ENCODE measurements at places on chromosomes 7 and 10.

DNA sequence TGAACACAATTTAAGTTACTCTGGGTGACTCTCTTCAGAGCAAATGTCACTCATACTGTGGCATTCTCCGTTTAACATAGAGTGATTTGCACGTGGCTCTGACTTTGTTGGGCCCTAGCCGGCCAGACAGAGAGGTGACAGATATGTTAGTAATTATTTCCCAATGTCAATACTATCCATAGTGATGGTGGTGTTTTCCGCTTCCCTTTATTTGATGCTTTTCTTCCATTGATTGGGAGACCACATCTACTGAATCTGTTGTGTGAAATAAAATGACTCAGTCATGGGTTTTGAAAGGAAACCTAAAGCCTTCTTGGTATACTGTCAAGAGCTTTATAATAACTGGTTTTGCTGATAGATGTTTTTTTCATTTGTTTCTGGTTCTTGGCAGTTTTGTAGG lies 7.4 kb downstream of the AVL9 start:
- no peak for DNase-seq

DNA sequence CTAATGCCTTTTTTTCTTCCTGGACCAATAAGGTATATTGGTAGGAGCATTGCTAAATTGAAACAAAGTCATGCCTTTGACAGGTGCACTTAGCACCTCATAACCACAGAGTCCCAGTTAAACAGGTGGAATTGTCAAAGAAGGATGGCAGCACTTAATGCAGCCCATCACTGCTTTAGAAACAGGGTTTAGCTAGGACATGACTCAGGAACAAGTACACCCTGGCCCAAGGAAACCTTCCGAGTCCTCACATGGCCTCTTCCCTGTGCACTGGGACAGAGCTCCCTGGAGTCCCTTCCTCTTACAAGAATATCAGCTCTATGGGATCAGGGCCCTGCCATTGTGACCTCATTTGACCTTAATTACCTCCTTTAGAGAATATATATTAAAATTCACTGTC lies 382.7 kb downstream of the EXOC4 start:
- DNase-seq = no peak

DNA sequence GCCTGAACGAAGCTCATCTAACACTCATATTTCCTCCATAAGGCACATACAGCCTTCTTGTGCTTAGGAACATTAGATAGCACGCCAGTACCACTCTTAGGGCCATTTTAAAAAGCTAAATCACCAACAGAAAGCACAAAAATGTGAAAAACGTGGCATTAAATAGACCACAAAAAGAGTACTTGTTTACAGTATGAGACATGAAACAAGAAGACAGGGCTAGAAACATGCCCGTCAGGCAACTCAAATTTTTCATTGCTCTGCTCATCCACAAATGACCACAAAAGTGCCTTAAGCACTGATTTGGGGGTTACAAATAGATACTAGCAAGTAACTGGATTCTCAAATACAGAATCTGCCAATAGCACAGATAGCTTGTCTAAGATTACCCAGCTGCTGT lies 67.8 kb downstream of the ELMO1 start:
- DNase-seq = no peak

GRCh38 chr10:132444877-132445351 lies 47.9 kb downstream of the PWWP2B start:
- DNase-seq = no peak

- DNase-seq = no peak
Observed at GRCh38 chr10:52818019-52818418, 45.4 kb upstream of the MBL2 start.

DNA sequence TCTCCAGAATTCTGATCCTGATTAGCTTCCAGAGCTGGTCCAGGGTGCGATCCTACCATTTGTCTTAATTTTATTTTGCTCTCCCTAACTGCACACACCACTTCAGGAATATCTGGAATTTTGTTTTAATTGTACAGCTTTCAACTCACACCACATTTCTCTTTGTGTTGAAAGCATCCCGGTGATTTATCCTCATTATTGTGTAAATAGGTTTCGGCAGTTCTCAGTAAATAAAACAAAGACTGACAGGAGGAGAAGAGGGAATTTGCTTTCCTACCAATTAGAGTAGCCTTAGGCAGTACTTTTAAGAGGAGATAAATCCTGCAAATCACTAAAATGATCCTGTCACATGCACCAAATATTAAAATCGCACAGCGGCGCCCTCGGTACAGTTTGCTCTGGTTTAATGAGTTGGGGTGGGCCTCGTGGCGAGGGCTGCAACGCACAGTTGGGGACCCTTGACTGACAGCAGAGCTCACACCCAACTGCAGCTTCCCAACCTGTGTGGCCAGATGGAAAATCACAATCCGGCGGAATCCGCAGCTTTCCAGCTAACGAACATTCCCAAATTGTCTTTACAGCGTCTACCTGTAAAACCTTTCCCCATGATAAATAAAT lies 62.6 kb downstream of the EBF3 start:
- DNase-seq = no peak
